ENCODE measurements at places on chromosomes 2 and 18. TPM values are rescaled to one million over a fixed set of nuclear protein-coding genes. Genes with fewer than 3 reads are reported as not detected.

Gene DPYSL5
- total RNA-seq = not detected

Gene GPR17
- not detected for total RNA-seq

Gene C2orf78
- total RNA-seq = not detected

Gene SKOR2
- total RNA-seq = not detected

Gene MEP1B
- total RNA-seq = not detected

- DNase-seq = no peak
Observed at GRCh38 chr2:219576505-219577388, 4.6 kb downstream of the INHA start.

GRCh38 chr2:174332217-174332963, 2.4 kb upstream of the SP9 start:
- DNase-seq = no peak

- DNase-seq = no peak
Observed at GRCh38 chr2:171362396-171362795, 71.4 kb downstream of the METTL8 start.

GRCh38 chr2:24913911-24914310, 6.1 kb downstream of the ADCY3 start:
- DNase-seq = no peak

- DNase-seq = no peak
Observed at GRCh38 chr18:54641734-54642133, 50.7 kb downstream of the DYNAP start.

DNA sequence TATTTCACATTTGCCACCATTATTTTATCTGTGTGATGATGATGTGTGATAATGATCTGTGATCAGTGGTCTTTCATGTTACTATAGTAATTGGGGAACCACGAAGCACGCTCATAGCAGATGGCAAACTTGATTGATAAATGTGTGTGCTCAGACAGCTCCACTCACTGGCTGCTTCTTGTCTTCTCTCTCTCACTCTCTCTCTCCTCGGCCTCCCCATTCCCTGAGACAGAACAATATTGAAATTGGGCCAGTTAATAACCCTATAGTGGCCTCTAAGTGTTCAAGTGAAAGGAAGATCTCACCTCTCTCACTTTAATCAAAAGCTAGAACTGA, 60.7 kb upstream of the RAPGEF4 start:
- no peak for DNase-seq

DNA sequence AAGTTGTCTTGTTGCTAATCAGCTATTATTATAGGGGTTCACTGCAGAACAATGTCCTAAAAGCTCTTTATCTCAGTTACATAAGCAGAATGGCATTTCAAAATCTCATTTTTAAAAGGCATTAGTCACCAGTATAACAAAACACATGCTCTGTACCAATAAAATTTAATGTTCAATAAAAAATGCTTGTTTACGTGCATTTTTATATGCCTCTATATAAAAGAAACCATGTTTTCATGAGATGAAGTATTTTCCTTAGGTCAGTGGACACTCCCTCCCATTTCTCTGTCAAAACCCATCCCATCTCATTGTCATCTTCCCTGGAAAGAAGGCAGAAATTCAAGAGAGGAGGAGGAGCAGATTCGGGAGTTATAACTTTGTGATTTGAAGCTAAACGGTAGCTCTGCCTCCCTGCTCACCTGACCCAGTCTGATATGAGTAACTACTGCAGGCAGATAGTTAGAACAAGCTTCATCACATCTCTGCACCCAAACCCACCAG, 231.9 kb upstream of the SIX2 start:
- no peak for DNase-seq

GRCh38 chr2:235533198-235533597, 39.4 kb downstream of the AGAP1 start:
- no peak for DNase-seq

GRCh38 chr2:18900691-18901141, 311.3 kb upstream of the NT5C1B start:
- DNase-seq = no peak

DNA sequence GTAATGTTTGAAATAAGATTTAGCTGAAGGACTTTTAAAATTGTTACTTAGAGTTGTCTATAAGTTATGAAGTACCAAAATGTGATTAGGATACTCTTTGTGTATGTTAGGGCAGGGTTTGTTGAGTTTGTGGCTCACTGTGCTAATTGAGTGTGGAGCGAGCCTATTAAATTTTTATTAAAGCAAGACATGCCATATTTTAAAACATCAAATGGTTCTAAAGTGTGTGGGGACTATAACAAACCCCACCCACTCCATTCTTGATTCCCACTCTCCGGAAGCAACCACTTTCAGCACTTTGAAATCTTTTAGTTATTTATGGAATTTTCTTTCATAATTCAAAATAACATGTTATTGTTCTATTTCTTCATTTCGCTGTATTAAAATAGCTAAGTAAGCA, 1.8 kb downstream of the HNMT start:
- no peak for DNase-seq

GRCh38 chr2:105432044-105432399, 33.2 kb upstream of the FHL2 start:
- no peak for DNase-seq
